ENCODE measurements at places on chromosomes 5 and 9.

- no peak for DNase-seq
Measured at GRCh38 chr9:30900706-30901105, 1483.7 kb upstream of the ACO1 start.

DNA sequence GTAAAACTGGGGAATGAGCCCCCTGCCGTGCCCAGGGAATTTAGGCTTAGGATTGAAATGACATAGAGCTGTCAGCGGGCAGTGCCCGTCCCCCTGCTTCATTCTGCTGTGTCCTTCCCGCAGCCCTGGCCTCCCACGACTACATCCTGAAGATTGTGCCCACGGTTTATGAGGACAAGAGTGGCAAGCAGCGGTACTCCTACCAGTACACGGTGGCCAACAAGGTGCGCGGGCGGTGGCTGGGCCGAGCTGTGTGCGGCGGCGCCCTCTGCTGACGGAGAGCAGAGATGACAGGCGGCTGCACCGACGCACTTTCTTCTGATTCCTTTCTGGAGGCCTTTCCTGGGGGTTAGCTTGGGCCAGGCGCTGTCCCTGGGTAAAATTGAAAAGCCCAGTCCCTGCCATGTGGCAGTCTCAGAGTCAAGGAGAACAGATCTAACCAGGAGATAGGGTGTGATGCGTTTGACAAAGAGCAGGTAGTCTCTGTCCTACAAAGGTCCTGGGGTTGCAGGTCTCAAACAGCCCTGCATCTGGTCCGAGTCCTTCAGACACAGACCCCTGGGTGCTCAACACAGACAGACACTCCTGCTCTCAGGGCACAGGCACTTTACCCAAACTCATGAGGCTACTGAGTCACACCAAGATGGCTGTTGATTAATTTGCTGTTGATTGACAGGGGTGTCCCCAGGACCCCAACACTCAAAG is 26.8 kb upstream of the RPL26L1 start:
- DNase-seq: peak; percentile 85

DNA sequence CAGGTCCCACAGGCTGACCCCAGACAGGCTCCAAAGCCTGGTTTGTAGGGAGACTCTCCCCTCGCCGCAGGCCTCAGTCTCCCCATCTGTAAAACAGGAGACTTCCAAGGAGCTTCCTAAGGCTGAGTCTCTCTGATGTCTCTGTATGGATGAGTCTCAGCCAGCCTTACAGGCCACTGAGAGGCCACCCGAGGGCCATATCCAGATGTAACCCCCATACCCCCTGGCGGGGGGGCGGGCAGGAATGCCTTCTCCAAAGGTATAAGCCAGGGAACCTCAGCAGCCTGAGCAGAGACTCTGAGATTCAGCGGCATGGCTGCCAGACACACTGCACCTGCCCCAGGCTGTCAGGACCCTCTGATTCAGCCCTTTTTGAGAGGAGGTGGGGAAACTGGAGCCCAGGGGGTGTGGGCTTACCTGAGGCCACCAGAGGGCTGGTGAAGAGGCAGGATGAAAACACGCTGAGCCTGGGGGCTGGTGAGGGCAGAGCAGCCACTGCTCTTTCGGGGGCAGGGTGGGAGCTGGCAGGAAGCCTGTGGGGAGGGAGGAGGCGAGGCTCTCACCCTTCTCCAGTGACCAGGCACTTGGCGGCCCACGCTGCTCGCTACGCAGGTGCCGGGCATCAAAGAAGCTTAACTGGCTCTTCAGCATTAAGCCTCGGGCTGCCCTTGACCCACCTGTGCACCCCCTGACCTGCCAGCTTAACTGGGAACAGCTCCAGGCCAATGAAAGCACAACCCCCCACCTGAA is 5.5 kb upstream of the SUSD3 start:
- peak; percentile 67 for DNase-seq

DNA sequence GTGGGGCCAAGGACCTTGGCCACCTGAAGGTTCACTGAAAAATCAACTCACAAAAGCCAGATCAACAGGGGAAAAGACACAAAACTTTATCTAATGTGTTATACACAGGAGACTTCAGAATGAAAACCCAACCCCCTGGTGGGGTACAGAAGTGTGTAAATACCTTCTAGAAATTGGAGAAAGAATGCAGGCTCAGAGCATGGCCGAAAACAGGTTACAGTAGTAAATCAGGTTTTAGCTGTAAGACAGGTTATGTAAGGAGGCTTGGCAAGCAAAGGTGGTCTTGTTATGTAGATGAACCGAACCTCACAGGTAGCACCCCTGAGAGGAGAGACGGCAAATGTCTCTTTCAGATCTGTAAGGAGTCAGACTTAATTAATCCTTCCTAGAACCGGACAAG is 10.0 kb downstream of the CEMIP2 start:
- peak; percentile 80 for DNase-seq

DNA sequence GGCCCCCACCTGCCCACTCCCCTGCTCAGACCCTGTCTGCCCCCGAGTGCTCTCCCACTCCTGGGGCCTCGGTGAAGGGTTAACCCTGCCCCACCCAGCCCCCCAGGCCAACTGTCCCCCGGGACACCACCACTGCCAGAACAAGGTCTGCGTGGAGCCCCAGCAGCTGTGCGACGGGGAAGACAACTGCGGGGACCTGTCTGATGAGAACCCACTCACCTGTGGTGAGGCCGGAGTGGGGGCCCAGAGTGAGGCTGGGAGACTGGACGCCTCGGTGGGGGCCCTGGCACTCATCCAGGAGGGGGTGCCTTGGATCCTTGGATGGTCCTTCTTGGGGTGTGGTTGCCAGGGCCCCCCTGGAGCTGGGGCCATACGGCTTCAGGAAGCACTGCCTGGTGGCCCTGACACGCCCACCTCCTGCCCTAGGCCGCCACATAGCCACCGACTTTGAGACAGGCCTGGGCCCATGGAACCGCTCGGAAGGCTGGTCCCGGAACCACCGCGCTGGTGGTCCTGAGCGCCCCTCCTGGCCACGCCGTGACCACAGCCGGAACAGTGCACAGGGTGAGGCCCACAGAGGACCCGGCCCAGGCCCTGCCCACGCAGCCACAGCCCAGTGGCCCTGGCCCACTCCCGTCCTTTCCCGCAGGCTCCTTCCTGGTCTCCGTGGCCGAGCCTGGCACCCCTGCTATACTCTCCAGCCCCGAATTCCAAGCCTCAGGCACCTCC is 2.1 kb downstream of the MAMDC4 start:
- DNase-seq: no peak

DNA sequence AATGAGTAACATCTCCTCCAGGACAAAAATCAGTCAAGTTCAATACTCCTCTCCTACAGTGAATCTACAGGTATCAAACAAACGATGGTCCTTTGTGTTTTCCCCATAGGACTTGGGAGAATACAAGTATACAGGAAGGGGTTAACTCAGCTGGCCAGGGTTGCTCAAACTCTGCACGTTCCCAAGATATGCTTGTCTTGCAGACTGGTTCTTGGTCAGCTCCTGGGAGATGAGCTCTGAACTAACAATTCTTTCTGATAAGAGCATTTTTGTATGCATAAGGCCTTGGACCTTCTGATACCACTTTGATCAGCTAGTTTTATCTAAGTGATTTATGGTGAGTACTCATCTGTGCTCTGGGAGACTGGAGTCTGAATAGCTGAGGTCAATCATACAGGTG is 42.1 kb downstream of the LOX start:
- DNase-seq: no peak

GRCh38 chr5:135073761-135074345 is 39.8 kb upstream of the PITX1 start:
- DNase-seq: no peak

DNA sequence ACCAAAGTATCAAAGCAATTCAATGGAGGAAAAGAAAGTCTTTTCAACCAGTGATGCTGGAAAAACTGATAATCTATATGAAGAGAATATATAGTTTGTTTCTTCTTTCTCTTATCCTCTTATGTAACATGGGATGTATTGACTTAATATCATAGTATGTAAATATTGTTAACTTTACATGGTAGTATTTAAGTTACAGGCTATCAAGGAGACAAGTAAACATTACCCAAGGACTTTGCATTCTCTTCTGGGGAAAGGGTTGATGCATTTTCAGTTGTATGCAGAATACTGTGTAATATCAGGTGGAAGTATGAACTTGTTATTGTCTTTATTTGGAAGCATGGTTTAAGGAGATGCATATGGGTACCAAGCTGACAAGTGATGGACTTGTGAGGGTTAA is 9.1 kb upstream of the ARHGEF37 start:
- DNase-seq: no peak

- no peak for DNase-seq
Measured at GRCh38 chr9:93953496-93954433, 1.4 kb downstream of the BARX1 start.

- no peak for DNase-seq
Measured at GRCh38 chr9:123064716-123065115, 31.2 kb downstream of the GPR21 start.

GRCh38 chr9:79301085-79301484 is 270.7 kb upstream of the TLE4 start:
- no peak for DNase-seq

DNA sequence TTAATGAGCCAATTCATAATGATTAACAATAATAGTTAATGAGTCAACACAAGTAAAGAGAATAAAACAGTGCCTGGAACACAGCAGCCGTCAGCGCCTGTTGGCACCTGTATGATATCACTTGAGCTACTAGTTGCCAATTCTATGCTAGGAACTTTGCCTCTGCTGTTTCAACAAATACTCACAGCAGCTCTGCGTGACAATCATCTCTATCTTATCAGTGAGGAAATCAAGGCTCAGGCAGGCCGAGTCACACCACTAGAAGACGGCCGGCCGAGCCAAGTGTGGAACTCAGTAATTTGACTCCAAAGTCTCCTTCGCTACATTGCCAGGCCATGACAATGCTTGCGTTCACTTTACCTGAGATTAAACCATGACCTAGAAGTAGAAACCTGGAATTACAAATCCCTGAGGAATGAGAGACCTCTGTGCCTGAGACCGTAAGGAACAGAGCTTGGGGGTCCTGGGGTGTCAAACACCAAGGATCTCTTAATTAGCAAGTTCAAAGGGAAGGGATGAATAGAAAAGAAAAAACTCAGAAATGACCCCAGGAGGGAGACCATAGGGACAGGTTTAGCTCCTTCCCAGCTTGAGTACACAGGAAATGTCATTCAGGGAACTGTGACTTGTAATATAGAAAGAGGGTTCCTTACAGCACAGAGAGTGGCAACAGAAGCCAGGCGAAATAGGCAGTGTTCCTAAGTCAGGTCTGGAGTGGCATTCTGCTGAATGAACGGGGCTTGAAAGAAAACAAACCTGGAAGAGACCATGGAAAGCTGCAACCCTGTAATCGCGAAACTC is 109.1 kb downstream of the SUSD1 start:
- peak; percentile 80 for DNase-seq

GRCh38 chr9:109381011-109381729 is 60.3 kb upstream of the EPB41L4B start:
- DNase-seq: no peak

GRCh38 chr9:27529316-27530278 is at the start of gene MOB3B:
TSS of gene MOB3B (minus strand) at chr9:27529814. CDS start at chr9:27455550, 74,264 bp downstream.
- peak; percentile 90 for DNase-seq

GRCh38 chr9:86176468-86176867 is 77.1 kb upstream of the GOLM1 start:
- DNase-seq: no peak

DNA sequence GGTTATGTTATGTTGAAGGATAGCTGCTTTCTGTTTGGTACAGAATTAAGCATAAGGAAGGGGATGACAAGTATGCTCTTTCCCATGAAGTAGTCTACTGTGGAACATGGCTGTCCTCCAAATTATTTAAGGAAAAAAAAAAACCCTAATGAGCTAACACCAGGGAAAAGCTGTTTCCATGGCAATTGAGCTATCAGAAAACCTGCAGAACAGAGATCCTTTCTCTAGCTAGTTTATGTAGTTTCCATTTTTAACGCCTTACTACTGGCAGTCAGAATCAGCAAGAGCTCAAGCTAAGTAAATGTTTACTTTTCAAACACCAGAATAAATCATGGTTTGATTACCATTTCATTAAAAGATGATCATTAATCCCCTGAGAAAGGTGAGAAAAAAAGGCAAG is 287.4 kb upstream of the TARS1 start:
- no peak for DNase-seq

GRCh38 chr5:142737179-142737578 is 33.0 kb upstream of the ARHGAP26 start:
- DNase-seq: no peak

- DNase-seq: no peak
Measured at GRCh38 chr5:64149268-64149667, 16.4 kb upstream of the RNF180 start.

DNA sequence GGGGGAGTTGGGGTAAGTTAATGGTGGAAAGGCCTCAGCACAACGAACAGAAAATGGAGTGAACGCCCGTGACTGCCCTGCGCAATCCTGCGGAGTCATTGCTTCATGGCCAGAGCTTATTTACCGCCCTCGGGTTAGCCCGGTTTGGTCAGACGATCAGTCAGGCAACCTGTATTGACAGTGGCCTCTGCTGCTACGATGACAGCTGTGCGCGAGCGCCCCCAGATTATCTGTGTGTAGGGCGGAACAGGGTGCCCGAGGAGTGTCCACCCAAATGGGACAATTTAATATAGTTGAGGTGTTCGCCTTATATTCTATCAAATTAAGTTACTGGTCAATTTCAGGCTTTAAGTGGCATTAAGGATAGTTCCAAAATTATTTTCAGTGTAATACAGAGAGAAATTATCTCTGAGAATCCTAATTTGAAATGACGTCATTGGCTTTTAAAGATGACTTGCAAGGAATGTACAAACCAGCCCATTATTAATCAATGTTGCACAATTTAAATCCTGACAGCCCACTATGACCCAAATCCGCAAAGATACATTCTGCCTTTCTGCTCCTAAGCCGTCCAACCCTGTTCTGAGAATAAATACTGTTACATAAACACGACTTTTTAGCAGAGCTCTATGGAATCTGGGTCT is 879 bp upstream of the UBQLN1 start:
- no peak for DNase-seq

- DNase-seq: no peak
Measured at GRCh38 chr5:16482891-16483290, 17.3 kb upstream of the ZNF622 start.

- DNase-seq: peak; percentile 39
Measured at GRCh38 chr9:846852-847251, 5.4 kb downstream of the DMRT1 start.

DNA sequence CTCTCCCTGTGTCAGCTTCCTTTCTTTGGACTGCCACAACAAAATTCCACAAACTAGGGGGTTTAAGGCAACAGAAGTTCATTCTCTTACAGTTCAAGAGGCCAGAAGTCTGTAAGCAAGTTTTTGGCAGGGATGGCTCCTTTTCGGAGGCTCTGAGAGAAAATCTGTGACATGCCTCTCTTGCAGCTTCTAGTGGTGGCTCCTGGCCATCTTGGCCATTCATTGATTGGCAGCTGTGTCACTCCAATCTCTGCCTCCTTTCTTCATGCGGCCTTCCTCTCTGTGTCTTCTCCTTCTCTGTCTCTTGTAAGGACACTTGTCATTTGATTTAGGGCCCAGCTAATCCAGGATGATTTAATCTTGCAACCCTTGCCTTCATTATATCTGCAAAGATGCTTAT is 2.0 kb upstream of the NEUROG1 start:
- no peak for DNase-seq

Data from ELF-1 (cell line).